Activated CD8-positive, alpha-beta memory T cell treated with anti-CD3 and anti-CD28 coated beads for 48 hours (primary cell): ENCODE measurements at places on chromosomes 7 and 10.

DNA sequence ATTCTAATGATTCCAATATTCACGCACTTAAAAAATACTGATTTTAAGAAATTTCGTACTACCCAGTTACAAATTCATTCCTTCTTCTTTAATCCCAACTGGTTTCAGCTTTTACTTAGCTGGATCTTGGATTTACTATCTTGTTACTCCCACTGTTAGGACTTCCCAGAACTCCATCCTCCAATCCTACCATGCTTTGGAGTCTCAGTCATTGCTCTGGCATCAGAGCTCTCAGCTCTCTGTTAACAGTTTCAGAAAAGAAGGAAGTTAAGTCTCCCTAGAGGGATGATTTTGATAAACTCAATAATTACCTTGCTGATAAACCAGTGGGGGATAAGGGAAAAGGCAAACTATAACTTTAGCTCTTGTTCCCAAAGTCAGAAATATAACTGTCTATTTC is 9.5 kb downstream of the PPA1 start:
- DNase-seq, result no peak

DNA sequence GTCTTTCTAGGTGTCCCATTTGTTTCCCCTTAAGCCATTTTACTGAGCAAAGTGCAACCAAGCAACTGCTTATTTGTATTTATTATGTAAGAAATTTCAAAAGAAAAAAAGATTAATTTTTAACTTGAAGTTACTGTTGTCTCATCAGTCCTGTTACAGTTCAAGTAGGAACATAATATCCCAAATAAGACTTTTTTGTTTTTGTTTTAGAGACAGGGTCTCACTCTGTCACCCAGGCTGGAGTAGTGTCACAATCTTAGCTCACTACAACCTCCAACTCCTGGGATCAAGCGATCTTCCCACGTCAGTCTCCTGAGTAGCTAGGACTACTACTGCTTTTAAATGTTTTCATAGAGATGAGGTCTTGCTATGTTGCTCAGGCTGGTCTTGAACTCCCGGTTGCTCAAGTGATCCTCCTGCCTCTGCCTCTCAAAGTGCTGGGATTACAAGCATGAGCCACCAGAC is 101.9 kb downstream of the MICU1 start:
- DNase-seq, result no peak

DNA sequence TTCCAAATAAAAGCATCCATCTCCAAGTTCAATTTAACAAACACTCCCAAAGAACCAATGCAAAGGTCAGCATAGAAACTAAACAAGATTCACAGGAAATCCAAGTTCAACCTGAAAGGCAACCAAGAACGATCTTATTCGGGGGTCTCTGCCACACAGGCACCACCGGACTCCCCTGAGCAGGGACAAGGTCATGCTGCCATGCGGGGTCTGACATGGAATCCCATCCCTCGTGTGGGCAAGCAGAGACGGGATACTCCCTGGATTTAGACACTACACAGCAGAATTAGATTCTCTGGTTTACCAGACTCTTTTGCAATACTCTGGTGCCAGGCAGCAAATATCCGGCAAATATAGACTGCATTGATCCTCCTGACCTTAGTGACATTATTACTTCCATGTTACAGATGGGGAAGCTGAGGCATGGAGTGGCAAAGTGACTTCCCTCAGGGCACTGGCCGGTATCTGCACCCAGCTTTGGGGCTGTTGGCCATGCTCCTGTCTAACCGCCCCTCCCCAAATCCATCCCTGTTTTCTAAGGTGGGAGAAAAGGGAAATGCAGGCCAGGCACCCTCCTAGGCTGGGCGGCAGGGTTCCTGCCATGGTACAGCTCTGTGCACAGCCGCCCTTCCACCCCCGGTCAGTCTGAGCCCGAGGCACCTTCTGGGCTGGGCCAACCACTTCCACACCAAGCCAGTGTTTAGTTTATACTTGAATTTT is 111.8 kb downstream of the VIPR2 start:
- no peak for DNase-seq

- no peak for DNase-seq
Measured at GRCh38 chr7:11625669-11626068, 206.3 kb downstream of the THSD7A start.

GRCh38 chr10:87867453-87867852 is 4.0 kb downstream of the PTEN start:
- no peak for DNase-seq
